ENCODE measurements at places on chromosomes 5 and 9.

GRCh38 chr9:2023042-2023441, 7.9 kb downstream of the SMARCA2 start:
- no peak for DNase-seq

DNA sequence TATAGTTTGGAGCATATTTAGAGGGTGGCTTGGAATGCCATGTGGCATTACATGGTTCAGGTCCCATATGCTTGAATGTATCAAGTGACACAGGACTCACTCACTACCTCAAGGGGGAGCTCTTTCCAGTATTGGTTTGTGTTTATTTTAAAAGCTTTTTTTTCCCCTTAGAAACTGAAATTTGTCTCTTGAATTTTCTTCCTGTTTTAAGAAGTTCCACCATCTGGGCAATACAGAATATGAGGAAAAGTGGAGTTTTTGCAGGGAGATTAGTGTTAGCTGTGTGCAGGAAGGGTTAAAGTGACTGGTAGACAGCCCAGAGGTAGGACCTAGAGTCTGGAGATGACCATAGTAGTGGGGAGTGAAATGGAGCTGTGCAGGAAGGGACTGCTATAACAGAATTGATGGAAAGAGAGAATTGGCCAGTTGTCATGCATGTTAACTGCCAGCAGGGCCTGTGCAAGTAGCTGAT, 36.6 kb downstream of the CTNNA1 start:
- DNase-seq = no peak

DNA sequence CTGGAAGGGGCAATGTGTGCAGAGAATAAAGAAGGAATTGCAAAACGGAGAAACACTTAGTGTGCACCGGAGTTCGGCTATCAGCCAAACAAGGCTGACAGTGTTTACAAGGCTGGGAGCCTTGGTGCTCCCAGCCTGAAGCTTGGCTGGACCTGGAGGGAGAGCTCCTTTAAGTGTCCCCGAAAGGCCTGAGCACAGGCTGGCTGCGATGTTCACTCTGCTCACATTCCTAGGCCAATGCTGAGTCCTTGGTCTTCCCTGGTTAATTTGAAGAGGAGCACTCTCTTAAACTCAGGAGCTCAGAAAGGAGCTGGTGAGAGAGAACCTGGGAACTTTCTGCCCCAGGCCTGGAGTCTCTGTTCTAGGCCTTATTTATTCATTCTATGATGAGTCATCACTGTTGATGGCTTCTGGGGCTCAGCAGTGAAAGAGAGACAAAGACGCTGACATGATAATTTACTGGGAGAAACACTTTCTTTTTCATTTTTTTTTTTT, 88.6 kb upstream of the MYO10 start:
- DNase-seq = no peak

- no peak for DNase-seq
Measured at GRCh38 chr5:143231973-143232812, 171.3 kb downstream of the NR3C1 start.
